ENCODE measurements at places on chromosomes 11 and 22. TPM values are rescaled to one million over a fixed set of nuclear protein-coding genes. Genes with fewer than 3 reads are reported as not detected.

- DNase-seq: no peak
- H3K27me3 ChIP-seq: no peaks in the 10 kb centered on the region
- H3K36me3 ChIP-seq: no peaks in the 10 kb centered on the region
- H3K27ac ChIP-seq: no peak overlapping the region
- peaks cover 6% of the 10 kb centered on the region for H3K4me1 ChIP-seq
- no peak overlapping the region for H3K4me3 ChIP-seq
Observed at GRCh38 chr22:20922141-20922751, 5.0 kb downstream of the CRKL start.

DNA sequence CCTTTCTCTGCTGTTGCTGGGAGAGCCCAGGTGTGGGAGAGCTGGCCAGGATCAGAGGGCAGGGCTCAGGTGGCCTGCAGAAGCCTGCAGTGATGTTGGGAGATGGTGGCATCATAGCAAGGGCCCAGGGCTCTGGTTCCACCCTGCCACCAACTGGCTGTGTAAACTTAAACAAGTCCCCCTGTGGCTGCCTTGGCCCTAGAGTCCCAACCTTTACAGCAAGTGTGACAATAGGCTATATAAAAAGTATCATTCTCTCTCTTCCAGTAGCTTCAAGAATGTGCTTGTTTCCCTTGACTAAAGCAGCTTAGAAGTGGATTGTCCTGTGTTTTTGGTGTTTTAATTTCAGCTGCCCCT lies 201.8 kb upstream of the E2F8 start:
- H3K4me1 ChIP-seq: no peaks in the 10 kb centered on the region
- H3K27ac ChIP-seq: no peak overlapping the region
- DNase-seq: no peak
- H3K27me3 ChIP-seq: no peaks in the 10 kb centered on the region
- H3K36me3 ChIP-seq: no peaks in the 10 kb centered on the region
- H3K4me3 ChIP-seq: no peak overlapping the region

GRCh38 chr11:3083321-3083720 lies 26.1 kb upstream of the CARS1 start:
- H3K27me3 ChIP-seq: no peaks in the 10 kb centered on the region
- H3K27ac ChIP-seq: no peak overlapping the region
- no peak for DNase-seq
- no peak overlapping the region for H3K4me3 ChIP-seq
- H3K36me3 ChIP-seq: no peaks in the 10 kb centered on the region

Gene CELSR1
- 2.7 TPM for total RNA-seq

- H3K27me3 ChIP-seq: no peaks in the 10 kb centered on the region
- no peak overlapping the region for H3K4me3 ChIP-seq
Observed at GRCh38 chr11:22543261-22543660, 82.4 kb downstream of the FANCF start.

DNA sequence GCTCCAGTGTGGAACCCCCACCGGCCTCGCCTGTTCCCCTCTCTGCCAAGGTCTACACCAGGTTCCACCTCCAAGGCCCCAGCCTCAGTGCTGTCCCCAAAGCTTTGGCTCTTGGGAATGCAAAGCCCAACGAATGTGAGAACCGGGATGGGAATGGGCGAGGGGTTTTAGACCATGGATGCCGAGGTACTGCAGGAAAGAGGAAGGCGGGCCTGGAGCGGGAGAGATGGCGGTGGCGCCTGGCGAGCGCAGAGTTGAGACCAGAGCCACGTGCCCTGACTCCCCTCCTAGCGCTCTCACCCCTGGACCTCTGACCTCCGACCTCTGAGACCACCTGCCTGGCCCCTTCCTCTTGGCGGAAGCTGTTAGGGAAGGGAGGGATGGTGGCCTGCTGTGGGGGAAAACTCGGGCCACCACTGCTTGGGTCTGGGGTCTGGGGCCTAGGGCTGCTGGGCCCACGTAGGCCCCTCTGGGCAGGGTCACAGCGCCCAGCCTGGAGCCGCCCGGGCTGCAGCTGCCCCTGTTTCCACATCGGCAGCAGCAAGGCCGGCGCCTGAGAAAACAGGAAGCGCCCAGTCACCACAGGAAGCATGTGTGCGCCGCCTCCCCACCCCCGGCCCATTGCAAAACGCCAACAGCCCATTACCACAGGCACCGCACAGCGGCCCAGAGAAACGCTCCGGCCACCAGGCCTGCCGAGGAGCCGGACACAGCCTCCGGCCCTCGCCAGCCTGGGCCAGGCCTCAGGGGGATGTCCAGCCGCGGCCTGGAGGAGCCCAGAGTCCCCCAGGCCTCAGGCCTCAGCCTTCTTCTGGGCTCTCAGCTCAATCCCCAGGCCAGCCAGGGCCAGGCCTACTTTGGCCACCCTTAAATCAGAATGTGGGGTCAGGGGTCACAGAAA lies 13.8 kb upstream of the SLC39A13 start:
- H3K27ac ChIP-seq: peak overlapping the region; percentile 82
- peak overlapping the region; percentile 6 for H3K4me3 ChIP-seq
- no peaks in the 10 kb centered on the region for H3K4me1 ChIP-seq
- no peaks in the 10 kb centered on the region for H3K27me3 ChIP-seq
- no peak for DNase-seq

DNA sequence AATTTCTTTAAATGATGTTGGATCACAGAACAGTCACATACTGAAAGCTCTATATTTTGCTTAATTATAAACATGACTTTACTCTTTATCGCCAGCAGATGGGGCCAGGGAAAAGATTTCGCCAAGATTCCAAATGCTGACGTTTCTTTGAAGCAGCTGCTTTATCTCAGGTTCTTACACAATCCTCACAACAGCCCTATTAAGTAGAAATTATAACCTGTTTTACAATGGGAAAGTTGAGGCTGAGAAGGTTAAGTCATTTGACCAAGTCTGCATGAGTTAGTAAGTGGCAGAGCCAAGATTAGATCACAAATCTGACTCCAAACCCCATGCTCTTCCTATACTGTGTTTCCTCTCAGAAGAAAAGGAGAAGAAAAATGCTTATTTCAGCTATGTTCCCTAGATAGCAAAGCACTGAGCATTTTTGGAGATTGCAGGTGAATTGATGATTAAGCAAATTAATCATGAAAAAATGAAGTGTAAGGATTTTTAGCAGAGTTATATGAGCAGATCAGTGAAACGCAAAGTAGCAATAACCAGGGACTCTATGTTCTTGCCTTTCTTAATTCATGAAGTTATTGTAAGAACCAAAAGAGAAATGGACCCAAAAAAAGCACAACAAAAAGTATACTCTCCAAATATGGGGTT lies 79.0 kb downstream of the AASDHPPT start:
- no peak overlapping the region for H3K4me3 ChIP-seq
- H3K36me3 ChIP-seq: no peaks in the 10 kb centered on the region
- H3K4me1 ChIP-seq: no peaks in the 10 kb centered on the region
- H3K27me3 ChIP-seq: no peaks in the 10 kb centered on the region
